ENCODE measurements at places on chromosomes 1 and 21. TPM values are rescaled to one million over a fixed set of nuclear protein-coding genes. Genes with fewer than 3 reads are reported as not detected.

Gene GFI1
- polyA plus RNA-seq, result 0.43 TPM

GRCh38 chr21:31260790-31261189, 83.3 kb downstream of the TIAM1 start:
- DNase-seq, result no peak

DNA sequence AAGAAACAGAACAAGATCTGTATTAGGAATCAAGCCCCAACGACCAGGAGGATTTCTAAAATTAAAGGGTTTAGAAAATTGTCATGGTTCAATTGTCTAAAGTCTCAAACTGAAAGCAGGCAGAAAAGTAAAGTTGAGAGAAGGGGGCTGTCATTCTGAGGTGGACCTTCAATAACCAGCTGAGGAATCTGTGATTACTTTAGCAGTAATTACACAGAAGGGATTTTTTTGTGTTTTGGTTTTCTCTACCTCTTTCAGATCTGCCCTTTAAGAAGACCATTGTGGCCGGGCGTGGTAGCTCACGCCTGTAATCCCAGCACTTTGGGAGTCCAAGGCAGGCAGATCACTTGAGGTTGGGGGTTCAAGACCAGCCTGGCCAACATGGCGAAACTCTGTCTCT, 17.4 kb downstream of the AIDA start:
- DNase-seq, result no peak

DNA sequence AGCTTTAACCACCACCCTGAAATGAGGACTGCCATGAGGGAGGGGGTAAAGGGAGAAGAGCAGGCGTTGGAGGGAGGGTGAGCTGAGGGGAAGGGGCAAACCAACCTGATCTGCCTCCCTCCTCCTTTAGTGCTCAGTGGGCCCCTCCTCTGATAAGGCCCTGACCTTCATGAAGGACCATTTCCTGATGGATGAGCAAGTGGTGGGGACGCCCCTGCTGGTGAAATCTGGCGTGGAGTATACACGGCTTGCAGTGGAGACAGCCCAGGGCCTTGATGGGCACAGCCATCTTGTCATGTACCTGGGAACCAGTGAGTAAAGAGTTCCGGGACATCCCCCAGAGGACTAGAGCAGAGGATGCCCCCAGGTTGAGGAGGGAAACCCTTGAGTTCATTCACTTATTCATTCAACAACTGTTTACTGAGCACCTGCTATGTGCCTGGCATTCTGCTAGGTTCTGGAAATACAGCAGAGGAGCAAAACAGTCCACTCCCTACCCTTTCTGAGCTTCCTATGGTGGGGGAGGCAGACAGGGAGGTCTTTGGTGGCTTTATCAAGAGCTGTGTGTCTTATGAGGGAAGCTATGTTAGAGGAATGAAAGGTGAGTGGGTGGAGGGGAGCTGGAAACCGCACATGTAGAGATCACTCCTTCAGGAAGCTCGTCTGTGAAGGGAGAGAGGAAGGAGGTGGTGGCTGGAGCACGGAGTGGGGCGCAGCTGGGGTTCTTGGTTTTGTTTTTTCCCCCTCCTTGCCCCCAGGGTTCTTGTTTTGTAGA, 19.5 kb downstream of the SEMA4A start:
- DNase-seq, result no peak

DNA sequence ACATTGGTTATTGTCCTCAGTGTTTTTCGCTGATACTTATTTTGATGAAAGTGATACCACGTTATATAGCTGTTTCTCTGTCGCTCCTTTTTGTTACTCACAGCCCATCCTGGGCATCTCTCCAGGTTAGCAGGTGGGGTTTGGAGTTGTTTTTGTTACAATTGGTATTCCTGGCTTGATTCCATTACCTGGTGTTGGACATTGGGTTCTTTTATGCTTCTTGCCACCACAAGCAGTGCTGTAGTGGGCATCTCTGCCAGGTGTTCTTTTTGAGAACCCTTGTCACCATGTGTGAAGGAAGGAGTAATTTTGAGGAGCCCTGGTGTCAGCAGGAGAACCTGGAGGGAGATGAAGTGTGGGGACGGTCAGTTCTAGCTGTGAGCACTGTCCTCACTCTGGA, 47.5 kb upstream of the PWP2 start:
- no peak for DNase-seq

- no peak for DNase-seq
Measured at GRCh38 chr1:65793359-65793732, 651 bp downstream of the PDE4B start.

Gene DNAJC28
- 0.75 TPM for polyA plus RNA-seq

Gene TMEM52
- polyA plus RNA-seq, result 1.3 TPM

DNA sequence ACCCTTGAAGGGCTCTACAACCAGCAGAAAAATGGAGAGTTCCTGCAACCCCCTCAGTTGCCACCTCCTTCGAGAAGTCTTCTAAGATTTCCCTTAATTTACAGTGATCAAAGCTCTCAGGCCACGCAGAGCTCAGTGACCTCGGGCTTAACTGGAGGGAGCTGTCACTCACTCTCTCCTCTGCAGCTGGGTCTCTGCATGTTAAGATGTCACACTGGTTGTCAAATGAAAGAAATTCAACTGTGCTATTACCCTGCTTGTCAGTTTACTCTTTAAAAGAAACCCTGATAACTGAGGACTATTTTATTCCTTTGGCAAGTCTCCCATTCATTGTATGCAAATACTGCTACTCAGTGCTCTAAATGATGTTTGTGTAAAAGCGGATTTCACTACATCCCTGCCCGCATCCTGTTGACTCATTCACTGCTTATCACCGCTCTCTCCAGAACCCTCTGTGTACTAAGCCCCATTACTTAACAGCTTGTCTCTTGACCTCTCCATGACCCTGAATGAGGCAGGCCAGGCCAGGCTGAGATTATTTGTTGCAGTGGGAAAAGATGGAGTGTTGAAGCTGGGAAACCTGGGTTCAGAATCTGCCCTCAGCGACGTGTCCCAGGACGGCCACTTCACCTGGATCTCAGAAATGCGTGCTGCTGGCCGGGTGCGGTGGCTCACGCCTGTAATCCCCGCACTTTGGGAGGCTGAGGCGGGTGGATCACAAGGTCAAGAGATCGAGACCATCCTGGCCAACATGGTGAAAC, 13.7 kb downstream of the DHRS3 start:
- peak; percentile 96 for DNase-seq

Data from mammary epithelial cell (primary cell).